ENCODE measurements at places on chromosomes 12 and 14.

DNA sequence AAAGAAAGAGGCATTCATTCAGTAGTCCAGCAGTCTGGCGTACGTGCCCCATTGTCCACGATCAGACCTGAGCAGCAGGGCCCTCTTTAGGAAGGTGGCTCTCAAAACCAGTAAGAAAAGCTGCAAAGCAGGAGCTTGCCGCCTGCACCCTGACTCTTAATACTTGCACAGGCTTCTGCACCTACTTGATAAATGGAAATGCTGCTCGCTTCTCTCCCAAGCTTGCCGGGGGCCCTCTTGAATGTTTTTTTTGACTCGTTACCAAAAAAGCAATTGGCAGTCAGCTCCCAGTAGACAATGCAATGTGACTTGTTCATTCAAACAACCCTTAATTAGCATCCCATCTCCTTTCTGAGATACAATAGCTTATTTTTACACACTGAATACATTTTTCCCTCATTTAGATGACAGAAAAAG is 27.2 kb upstream of the PTPRB start:
- peak; percentile 61 for DNase-seq

DNA sequence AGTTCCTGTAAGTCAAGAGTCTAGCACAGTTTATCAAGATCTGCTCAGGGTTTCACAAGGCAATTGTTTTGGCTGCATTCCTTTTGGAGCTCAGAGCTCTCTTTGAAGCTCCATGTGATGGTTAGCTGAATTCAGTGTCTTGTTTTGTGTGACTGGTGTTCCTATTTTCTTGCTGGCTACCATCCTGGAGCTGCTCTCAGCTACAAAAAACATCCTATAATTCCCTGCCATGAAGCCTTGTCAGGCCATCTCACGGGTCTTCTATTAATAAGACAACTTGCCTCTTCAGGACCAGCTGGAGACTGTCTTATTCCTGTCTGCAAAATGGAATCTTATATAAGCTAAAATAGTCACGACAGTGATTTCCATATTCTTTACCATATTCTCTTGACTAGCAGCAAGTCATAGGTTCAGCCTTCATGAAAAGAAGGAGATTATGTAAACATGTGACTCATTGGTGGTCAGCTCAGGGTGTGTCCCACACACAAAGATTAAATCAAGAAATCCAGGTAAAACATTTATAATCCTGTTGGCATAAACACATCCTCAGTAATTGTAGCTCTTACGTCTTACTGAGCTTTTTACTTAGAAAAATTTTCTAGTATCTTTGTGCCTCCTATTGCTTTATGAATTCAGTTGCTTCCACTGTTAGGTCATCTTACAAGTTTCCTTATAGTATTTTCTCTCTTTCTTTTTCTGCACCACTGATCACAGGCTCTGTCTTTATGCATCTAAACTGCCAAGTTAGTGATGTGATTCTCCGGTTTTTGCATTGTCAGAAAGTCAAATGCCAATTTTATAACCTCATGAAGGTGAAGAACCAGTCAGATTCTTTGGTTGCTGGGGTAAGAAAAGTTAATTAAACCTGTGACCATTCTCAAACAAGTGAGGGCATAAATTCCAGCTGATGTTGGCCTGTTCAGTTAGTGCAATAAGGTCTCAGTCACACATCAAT is 378.5 kb upstream of the MGAT4C start:
- DNase-seq: peak; percentile 25

- no peak for DNase-seq
Observed at GRCh38 chr14:62692490-62693106, 352.7 kb downstream of the KCNH5 start.

GRCh38 chr12:77324763-77325468 is 259.5 kb upstream of the E2F7 start:
- peak; percentile 89 for DNase-seq

DNA sequence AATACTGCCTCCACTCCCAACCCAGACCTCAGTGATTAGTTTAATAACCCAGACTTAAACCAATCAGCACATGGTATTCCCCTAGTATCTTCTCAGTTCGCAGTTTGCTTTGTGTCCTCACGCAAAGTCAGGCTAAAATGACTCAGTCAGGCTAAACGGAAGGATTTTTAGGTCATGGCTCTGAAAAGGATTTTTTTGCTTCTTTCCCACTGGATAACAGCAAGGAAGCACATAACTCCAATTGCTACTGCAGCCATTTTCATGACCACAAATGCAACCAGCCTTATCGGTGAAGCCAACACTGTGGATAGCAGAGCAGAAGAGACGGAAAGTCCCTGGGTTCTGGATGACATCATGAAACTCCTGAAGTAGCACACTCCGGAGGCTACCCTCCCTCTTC is 67.7 kb downstream of the ZC3H14 start:
- peak; percentile 90 for DNase-seq

GRCh38 chr14:67879026-67879425 is 59.4 kb downstream of the RAD51B start:
- no peak for DNase-seq

DNA sequence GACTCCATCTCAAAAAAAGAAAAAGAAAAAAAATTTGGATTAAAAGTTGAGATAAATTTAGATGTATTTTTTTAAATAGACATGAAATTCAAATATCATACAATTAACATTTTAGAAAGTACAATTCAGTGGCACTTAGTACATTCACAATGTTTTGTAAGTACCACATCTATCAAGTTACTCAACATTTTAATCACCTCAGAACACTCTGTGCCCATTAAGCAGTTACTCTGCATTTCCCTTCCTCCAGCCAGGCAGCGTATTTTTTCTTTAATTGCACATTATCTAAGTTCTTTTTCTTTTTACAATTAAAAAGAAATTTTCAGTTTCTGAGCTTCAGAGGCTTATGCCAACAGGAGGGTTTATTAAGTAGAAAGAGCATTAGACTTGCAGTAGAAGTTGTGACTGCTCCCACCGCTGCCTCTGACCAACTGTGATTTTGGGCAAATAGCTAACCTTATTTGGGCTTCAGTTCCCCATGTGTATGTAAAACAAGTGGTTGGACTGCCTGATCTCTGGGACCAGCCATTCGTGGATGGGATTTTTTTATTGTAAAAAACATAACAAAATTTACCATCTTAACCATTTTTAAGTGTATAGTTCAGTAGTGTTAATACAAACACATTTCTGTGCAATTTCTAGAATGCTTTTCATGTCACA is 65.7 kb downstream of the WNK1 start:
- DNase-seq: no peak

- DNase-seq: no peak
Observed at GRCh38 chr12:90745211-90745610, 209.8 kb downstream of the CCER1 start.

DNA sequence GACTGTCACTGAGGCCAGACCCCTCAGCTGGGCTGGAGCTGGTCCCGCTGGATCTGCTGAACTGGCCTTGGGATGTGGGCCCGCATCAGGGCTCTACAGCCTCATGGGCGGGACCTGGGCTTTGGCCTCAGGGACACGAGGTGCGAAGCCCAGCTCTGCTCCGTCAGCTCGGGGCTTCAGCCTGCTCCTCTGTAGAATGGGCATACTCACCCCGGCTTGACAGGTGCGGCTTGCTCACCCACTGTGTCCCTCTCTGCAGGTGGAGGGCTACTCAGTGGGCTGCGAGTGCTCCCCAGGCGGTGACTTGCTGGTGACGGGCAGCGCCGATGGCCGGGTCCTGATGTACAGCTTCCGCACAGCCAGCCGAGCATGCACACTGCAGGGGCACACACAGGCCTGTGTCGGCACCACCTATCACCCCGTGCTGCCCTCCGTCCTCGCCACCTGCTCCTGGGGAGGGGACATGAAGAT is 57.6 kb downstream of the BEGAIN start:
- DNase-seq: peak; percentile 3

DNA sequence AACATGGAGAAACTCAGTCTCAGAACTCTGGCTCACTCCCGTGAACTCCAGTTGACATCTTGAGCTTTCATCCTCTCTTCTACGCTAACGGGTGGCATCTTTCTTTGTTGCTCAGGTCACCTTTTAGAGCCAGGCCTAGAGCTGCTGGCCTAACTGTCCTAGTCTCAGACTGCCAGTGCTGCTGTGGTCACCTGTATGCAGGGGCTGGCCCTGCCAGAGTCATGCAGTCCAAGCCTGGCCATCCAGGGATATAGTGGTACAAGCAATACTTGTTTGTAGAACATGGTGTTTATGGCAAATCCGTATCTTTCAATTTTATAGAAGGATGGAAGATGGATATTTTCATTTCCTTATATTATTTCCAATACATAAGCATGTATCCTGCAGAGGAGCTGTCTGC is 117.2 kb downstream of the PELI2 start:
- no peak for DNase-seq

DNA sequence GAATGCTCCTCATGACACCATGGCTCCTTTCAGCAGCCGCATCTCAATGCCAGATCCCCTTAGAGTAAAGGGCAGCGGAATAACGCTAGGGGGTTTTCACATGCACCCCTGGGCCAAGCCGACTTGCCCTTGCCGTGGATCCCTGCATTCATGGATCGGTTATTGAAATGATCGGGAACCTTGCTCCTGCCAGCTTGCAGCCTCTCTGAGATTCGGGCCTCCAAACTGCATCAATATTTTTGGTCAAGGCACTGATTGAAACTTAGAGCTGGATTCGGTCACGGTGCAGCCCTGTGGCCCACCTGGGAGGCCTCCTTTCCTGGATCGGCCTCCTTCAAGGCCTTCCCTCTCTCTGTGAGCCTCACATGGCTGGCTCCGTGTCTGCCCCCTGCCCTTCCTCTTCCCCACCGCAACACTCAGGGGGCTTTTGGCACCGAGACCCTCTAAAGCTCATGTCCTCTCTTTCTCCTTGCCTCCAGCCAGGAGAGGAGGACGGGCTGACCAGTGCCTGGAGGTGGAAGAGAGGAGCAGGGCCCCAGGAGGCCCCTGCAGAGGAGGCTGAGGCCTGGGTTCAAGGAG is 1.8 kb downstream of the PTPN6 start:
- DNase-seq: no peak

GRCh38 chr12:22230280-22230794 is 104.2 kb downstream of the ST8SIA1 start:
- no peak for DNase-seq

- DNase-seq: peak; percentile 15
Observed at GRCh38 chr12:15527201-15528080, 205.1 kb downstream of the PTPRO start.

DNA sequence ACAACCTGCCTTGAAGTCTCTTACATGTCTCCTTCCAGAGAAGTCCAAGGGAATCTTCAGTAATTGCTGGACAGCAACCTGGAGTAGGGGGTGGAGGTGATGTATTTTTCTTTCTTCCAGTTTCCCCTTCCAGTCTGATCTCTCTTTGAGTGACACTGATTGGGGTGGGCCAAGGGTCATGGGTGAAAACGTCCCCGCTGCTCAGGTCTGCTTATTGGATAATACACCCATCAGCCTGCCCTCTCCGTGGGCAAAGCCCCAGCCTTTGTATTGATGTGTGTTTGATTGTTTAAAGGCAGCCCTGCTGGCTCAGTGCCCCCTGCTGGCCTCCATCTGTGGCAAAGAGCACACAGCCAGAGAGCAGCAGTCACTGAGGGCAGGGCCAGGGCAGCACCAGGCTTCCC is 35.7 kb upstream of the ATP2A2 start:
- peak; percentile 29 for DNase-seq

DNA sequence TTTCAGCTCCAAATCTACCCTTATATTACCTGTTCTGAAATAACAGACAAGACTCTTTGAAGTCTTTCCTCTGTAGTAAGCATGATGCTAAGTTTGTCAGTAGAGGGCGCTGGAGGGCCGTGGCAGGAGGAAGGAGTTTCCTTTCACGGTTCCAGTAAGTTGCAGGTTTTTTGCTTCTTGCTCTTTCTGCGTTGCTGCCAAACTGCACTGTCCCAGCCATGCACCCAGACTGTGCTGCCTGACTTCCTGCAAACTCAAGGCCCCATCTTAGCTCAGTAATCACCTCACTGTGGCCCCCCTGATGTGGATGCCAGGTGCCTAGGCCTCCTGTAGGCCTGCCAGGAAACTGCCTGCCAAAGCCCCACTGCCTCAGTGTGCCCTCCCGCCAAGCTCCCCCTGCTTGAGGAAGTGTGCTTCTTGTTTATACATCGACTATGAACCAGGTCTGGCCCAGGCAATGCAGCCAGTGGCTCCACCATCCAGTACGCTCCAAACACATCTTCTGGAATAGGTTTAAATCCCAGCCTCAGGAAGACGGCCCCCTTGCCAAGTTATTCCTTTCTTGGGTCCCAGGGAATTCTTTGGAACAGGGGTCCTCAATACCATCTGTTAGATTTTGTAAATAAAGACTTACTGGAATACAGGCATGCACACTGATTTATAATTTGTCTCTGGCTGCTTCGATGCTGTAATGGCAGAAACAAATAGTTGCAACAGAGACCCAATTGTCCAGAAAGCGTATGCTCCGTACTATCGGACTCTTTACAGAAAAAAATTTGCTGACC is 193.7 kb upstream of the LRIG3 start:
- peak; percentile 81 for DNase-seq

DNA sequence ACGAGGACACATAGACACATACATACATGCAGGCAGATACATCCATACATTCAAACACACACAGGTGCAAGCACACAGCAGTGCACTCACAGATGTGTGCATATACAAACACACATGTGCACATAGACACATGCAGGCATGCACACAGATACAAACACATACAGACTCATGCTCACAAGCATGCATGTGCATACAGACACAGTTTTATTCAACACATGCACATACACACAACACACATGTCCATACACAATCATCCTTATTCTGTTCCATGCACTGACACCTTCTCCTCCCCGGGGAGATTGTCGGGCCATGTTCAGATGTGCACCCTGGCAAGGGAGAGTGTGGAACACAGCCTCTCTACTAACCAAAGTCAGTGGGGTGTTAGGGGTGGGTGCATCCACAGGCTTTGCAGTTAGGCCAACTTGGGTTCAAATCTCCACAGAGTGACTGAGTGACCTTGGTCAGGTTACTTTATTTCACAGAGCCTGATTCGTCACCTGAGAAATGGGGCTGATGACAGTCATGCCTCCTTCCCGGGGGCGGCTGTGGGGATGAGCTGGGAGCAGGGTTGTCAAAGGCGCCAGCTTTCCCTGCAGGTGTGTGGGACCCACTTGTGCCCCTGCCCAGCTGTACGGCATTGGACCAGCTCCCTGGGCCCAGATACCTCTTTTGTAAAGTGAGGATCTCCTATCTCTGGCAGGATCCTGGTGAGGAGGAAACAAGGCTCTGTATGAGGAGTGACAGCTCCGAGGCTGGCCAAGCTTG is 250.1 kb downstream of the SLC41A2 start:
- no peak for DNase-seq

DNA sequence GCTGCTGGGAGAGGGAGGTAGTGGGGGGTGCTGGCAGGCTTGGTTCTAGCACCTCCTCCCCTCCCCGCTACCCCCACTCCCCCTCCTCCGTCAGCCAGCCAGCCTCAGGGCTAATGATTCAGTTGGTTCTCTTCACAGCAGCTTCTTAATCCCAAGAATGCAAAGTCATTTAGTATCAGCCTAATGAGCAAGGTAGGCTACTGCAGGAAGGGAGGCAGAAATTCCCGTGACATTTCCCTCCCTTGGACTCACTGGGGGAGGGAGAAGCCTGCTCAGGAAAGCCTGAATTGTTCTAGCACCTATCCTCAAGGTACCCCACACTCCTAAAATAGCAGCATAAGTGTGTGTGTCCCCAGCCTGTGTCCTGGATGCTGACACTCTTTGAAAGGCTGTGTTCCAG is 29.8 kb downstream of the ITPK1 start:
- DNase-seq: peak; percentile 77
